ENCODE measurements at places on chromosomes 3 and 15.

GRCh38 chr3:59605944-59606534 lies 556.2 kb upstream of the CFAP20DC start:
- no peak for DNase-seq

DNA sequence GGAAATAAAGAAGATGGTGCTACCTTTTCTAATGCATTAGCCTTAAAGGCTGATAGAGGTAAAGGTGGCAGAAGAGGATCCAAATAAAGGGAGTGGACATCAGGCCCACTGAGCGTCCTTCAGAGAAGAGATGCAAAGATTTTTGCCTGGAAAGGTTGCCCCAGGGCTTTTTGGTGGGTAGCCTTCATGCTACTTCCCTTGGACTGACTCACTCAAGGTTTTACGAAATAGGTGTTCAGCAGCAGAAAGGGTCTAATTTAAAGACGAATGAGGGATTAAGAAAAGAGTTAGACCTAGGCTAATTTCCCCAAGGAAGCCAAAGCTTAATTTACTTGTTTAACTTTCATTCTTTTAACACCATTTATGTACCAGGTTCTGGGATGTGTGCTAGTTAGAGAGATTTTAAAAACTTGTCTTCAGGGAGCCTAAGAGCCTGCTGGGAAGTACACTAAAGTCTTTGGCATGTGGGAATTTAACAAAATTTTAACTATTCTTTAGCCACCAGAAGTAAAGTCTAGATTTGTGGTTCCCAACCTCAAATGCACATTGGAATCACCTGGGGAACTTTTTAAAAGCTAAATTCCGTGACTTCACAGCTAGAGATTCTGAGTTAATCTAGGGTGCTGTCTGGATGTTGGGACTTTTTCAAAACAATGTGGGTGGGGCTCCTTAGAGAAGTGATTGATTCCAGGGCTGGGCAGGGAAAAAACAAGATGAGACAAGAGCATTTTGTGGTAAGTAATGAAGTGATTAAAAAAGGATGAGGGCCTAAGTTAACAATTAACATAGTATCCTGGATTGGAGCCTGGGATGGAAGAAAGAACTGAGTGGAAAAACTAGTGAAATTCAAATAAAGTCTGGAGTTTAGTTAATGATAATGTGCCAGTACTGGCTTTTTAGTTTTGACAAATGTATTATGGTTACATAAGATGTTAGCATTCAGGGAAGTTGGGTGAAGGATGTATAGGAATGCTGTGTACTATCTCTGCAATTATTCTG lies 3.4 kb downstream of the IL20RB start:
- DNase-seq: no peak

GRCh38 chr15:92112711-92113110 lies 259.2 kb downstream of the SLCO3A1 start:
- DNase-seq: no peak

DNA sequence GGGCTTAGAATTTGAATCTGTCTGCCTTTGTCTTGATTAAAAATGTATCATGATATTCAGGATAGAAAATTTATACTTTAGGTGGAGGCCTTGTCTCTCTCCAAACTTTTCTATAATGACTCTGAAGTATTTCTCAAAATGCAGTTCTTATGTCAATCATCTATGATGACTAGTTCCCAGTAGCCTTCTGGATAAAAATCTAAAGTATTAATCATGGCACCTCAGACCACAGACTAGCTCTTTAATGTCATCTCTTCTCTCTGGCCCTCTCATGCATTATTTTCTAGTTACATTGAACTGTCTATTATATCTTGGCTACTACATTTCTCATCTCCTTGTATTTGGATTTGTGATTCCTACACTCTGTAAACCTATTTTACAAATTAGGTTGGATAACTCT lies 96.9 kb downstream of the ZPLD1 start:
- DNase-seq: no peak

DNA sequence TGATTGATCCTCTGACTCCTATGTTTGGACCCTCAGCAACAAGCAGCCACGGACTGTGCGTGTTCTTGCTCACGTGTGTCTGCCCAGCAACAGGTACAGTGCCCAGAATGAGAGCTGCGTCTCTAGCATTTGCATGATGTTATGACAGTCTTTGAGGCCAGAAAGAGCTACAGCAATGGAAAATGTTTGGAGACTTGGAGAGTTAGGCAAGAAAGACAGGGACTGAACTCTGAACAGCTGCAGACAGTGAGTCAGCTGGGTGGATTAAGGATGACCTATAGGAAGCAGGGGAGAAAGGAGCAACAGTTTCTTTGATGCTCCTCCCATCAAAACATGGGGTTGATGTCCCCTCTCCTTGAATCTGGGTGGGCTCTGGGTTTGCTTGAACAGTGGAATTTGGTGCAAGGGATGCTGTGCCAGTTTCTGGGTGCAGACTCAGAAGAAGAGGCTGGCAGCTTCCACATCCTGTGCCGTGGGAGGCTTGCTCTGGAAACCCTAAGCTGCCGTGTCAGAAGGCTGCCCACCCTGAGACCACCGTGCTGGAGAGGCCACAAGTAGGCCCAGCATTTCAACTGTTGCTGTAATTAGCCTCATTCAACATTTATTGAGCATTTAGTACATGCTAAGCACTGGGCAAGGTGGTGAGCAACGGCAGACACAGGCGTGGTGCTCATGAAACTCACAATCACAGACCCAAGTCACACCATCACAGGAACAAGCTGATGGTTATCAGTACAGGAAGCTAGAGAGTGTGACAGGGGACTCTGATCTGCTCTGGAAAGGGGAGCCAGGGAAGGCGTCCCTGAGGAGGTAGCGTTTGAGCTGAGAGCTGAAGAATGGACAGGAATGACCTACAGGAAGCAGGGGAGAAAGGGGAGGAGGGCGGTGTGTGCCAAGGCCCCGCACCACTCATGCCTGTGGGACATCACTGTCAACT lies 21.7 kb downstream of the CCR9 start:
- DNase-seq: no peak

DNA sequence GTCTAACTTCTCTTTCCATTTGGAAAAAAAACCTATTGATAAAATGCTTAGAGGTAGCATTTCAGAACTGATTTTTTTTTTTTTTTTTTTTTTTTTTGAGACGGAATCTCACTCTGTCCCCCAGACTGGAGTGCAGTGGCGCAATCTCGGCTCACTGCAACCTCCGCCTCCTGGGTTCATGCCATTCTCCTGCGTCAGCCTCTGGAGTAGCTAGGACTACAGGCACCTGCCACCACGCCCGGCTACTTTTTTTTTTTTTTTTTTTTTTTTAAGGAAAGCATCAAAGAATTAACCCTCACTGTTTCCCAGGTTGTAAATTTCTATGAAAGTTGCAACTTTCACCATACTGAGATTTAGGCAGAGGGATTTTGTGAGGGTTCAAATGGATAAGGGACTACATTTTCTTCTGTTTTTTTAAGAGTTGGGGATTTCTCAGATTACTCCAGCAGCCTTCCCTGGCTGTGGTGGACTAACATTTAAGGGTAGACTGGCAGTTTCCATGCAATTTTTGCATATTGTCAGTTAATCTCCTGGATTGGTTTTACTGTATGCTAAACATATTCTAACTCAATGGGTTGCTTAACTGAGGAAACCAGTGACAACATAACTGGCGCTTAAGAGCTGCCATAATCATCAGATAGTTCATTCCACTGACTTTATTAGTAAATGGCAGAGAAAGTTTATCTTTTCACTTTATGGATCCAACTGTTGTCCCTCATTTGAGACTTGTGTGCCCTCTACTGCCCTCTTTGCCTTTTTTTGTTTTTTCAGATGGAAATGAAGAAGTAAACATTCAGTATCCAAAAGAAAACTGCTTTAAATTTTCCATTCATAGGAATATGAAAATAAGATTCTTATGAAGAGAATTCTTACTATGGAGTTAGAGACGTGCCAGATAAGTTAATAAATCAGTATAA lies 93.7 kb downstream of the NPTN start:
- no peak for DNase-seq

- DNase-seq: no peak
These were observed 4.3 kb downstream of the TNIK start for GRCh38 chr3:171455603-171456550.

GRCh38 chr15:63979262-63979793 lies 67.0 kb downstream of the DAPK2 start:
- DNase-seq: no peak

- no peak for DNase-seq
These were observed 7.3 kb downstream of the TBC1D2B start for GRCh38 chr15:78070049-78070700.

DNA sequence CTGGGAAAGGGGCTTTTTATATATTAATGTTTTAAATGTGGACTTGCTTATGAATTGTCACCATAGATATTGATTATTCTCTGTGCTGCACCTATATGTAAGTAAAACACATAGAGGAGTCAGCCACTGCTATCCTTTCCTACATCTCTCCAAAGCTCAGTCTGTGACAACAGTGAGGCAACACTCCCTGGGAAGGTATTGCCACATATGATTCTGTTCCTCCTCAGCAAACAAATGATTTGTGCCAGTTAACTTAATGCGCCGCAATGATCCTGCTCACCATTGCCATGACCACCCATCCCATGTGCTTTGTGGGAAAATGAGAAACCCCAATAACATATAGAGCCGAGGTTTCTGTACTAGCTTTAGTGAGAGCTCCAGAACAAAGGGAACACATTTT lies 75.1 kb upstream of the FBN1 start:
- DNase-seq: no peak

GRCh38 chr15:30953731-30954378 lies 37.6 kb downstream of the MTMR10 start:
- no peak for DNase-seq

DNA sequence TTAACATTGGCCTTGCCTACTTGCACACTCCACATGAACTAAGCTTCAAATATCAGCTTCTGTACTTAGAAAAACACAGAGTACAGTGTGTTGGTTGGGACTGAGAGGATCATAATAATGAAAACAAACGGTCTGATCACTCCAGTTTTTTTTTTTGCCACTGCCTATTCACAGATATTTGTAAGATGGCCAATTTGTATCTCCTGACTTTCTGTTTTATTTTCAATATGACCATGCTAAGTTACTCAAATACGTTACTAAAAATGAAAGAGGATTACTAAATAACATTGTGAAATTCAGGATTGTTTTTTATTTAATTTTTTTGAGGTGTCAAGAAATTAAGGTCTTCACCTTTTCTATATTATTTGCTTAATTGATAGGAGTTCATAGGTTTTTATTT lies 595.1 kb downstream of the TUSC7 start:
- DNase-seq: no peak

- no peak for DNase-seq
These were observed 84.9 kb downstream of the EPHB1 start for GRCh38 chr3:134879990-134880389.

GRCh38 chr15:92028389-92028724 lies 174.8 kb downstream of the SLCO3A1 start:
- no peak for DNase-seq

DNA sequence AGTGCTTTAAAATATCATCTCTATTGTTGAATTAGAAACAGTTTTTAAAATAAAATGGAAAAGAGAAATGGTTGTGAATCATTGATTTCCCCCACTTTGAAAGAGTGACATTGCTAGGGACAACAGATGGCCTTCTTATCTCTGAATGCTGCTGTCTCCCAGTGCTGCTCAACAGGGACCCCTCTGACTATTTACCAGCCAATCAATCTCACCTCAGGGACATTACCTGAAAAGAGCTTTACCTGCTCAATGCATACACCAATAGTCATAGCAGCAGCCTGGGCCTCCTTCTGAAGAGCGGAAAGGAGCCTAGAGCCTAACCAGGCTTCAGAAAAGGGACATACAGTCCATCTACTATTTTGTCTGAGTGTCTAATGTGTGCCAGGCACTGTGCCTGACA lies 162.8 kb downstream of the CGGBP1 start:
- no peak for DNase-seq

- no peak for DNase-seq
These were observed 73.4 kb downstream of the HMCES start for GRCh38 chr3:129352045-129352444.

DNA sequence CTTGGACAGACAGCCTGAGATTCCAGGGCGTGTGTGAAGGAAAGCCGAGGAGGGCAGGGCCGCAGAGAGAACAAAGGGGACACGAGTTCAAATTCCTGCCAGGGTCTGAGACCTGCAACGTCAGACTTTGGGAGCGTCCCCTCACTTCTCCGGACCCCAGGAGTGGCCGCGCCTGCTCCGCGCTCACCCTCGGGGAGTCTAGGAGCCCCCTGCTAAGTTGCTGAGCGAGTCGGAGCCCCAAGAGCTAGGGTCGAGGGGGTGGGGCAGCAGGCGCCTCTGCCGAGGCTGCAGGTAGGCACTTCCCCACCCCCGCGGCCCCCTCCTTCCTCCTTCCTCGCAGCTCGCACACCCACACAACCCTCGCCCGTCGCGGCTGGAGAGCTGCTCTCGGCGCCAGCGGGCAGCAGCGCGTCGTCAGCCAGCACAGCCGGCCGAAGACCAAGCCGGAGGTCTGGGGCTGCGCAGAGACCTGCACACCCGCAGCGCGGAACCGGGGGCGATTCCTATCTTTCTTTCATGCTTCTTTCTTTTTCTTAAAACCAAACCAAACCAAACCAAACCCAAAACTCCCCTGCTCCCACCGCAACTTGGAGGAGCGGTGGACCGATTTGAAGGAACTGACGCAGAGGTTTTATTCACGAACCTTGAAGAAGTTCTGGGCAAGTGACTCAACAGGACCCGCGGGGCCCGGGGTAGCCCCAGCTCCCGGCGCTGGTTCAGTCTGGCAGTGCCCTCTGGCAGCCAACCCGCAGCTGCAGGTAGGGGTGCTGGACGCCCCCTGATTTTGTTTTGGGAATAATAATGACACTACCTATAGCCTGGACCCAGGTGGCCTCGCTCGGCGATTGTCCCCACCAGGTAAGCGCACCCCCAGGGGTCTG lies at the start of gene ANKRD34C:
Gene ANKRD34C, plus strand, starts transcription at position 352 of the 881 bp plus-strand sequence. CDS start 10,563 bp downstream, outside the sequence.
- no peak for DNase-seq

DNA sequence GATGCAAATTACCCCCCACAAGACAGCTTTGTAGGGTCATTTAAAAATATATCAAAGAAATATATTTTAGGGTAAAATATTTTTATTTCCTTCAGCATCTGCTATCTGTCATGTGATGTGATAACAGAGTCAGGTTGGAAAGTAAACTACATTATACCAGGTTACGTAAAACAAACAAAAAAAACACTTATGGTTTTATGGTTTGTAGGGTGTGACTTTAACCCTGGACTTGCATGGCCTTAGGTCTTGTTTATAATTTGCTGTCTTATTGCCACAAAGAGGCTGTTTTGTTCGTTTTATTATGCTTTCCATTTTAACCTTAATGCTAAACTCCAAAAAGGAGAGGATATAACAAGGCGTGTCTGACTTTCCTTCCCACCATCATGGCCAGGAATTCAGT lies 244.5 kb upstream of the MME start:
- DNase-seq: no peak

GRCh38 chr3:169827712-169828111 lies 15.0 kb upstream of the LRRC34 start:
- no peak for DNase-seq
